ENCODE measurements at places on chromosomes 12 and 14. TPM values are rescaled to one million over a fixed set of nuclear protein-coding genes. Genes with fewer than 3 reads are reported as not detected.

DLGAP5 gene
- total RNA-seq = 3.1 TPM

ASIC1 gene
- 0.69 TPM for total RNA-seq

LALBA gene
- total RNA-seq = not detected

DDHD1 gene
- 19.5 TPM for total RNA-seq

LRCOL1 gene
- not detected for total RNA-seq

ARL6IP4 gene
- total RNA-seq = 146 TPM

C3AR1 gene
- total RNA-seq = 15.6 TPM

NR1H4 gene
- total RNA-seq = not detected

CDCA3 gene
- total RNA-seq = 0.75 TPM

PLXNC1 gene
- total RNA-seq = 11.6 TPM

LUM gene
- 213 TPM for total RNA-seq

CLMN gene
- 30.6 TPM for total RNA-seq

LAG3 gene
- total RNA-seq = 0.44 TPM

ESPL1 gene
- 0.93 TPM for total RNA-seq

STX2 gene
- 37.6 TPM for total RNA-seq

PTPRR gene
- 0.28 TPM for total RNA-seq

CLECL1 gene
- not detected for total RNA-seq

CRIP2 gene
- total RNA-seq = 173 TPM

STYK1 gene
- not detected for total RNA-seq

OAS1 gene
- 31.5 TPM for total RNA-seq

ANO6 gene
- total RNA-seq = 189 TPM

PTPRQ gene
- total RNA-seq = 7.9 TPM

Data from omental fat pad (tissue), 4 donors.